Fibroblast of skin of left biceps (primary cell): ENCODE measurements at places on chromosomes 12 and 14.

- no peak for DNase-seq
Observed at GRCh38 chr12:104833756-104834155, 124.3 kb downstream of the SLC41A2 start.

DNA sequence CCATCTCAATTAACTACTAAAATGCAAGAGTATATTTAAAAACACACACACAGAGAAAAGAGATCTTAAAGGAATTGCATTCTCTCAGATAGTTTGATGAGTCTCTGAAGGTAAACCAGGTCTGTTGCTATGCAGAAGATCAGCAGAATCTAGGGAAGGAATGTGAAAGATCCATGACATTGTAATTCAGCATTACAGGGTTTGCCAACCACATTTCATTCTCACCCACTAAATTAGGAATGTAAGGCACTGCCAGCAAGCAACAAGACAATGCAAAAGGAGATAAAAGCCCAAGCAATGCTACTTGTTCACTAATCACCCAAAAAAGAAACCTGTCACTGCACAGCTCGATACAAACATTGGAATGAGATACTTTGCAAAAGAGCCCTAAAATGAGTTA, 106.3 kb downstream of the LRIG3 start:
- no peak for DNase-seq

DNA sequence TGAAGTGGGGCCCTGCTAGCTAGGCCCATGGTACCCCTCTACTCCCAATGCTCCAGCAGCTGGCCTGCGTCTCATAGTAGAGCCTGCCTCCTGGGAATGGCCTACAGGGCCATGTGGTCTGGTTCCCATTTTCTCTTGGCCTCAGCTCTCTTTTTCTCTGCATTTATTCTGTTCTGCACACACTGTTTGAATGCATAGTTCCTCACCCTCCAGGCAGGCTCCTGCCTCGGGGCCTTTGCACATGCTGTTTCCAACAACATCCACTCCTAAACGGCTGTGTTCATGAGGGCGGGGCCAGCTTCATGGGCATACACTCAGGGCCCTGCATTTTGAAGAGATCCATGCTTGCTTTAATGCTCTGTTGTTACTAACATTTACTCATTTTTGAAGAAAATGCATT, 204.0 kb downstream of the ADGRD1 start:
- DNase-seq: no peak

GRCh38 chr12:28908646-28909045, 240.4 kb upstream of the FAR2 start:
- no peak for DNase-seq

DNA sequence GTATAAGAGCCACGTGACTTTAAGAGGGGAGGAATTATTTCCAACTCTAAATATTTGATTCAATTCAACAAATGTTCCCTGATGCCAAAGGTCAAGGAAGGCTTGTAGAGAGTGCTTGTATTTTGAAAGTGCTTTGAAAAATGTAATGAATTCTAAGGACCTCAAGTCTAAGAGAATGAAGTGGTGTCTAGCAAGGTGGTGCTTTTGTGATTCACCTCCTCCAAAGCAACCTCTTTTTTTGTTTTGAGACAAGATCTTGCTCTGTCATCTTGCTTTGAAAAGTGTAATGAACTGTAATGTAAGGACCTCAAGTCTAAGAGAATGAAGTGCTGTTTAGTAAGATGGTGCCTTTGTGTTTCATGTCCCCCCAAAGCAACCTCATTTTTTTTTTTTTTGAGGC, 13.7 kb downstream of the AK7 start:
- DNase-seq: no peak
